ENCODE measurements at places on chromosomes 13 and 19.
A peak's percentile ranks its signal among the peaks of the same experiment; 100 is the strongest.

GRCh38 chr19:35404879-35405622, 34.2 kb downstream of the GPR42 start:
- no peak for DNase-seq

DNA sequence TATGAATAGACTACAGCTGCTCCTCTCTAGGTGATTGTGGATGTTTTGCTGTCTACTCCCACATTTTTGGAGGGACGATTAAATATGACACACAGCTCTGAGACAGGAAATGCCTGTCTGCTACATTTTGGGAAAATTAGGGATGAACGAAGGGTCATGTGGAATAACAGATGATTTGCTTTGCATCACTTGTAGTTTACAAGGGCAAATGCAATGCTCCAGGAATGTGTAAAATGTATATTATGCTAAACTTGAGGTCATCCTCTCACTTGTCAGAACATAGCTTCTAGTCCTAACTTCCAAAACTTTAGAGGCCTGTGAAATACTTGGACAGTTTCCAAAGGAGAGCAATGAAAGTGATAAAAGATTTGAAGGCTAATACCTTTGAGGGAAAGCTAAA, 284.2 kb upstream of the DACH1 start:
- no peak for DNase-seq

DNA sequence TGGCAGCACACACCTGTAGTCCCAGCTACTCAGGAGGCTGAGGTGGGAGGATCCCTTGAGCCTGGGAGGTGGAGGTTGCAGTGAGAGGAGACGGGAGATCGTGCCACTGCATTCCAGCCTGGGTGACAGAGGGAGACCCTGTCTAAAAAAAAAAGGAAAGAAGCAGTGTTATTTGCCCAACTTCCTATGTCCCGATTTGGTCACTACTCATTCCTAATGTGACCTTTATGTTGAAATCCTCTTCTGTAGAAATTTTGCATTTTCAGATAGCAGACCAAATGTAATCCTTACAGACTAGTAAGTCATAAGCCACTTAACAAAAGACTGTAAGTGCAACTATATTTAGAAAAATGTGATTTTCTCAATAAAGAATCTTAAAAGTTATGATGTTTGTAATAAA, 18.2 kb upstream of the STK24 start:
- no peak for DNase-seq

- no peak for DNase-seq
These were observed 107.0 kb downstream of the ZIC5 start for GRCh38 chr13:99864627-99864990.

DNA sequence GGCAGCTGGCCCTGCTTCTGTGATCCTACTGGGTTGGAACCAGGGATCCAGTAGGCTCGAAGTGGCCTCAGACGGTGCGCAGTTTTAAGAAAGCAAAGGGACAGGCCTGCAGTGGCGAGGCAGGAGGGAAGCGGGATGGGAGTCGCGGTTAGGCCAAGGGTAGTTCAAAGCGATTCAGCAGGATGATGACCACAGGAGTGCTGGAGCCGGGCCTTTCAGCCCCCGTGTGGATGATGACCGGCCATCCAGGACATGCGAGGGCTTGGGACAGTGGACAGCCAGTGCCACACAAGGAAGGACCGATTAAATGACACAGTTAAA, 854 bp downstream of the RNASEH2B start:
- DNase-seq = no peak

GRCh38 chr13:36445278-36445677, 13.0 kb downstream of the CCNA1 start:
- no peak for DNase-seq

- DNase-seq = no peak
These were observed 27.1 kb downstream of the DGKH start for GRCh38 chr13:42075517-42075916.

GRCh38 chr19:15107061-15108010, at the start of gene SYDE1:
TSS of gene SYDE1 (plus strand) at chr19:15107401. CDS start at chr19:15107434, 33 bp downstream.
- DNase-seq = no peak

- no peak for DNase-seq
These were observed 97.7 kb upstream of the IPO5 start for GRCh38 chr13:97855570-97856303.

- no peak for DNase-seq
These were observed 35.5 kb upstream of the LPAR6 start for GRCh38 chr13:48448285-48448958.

DNA sequence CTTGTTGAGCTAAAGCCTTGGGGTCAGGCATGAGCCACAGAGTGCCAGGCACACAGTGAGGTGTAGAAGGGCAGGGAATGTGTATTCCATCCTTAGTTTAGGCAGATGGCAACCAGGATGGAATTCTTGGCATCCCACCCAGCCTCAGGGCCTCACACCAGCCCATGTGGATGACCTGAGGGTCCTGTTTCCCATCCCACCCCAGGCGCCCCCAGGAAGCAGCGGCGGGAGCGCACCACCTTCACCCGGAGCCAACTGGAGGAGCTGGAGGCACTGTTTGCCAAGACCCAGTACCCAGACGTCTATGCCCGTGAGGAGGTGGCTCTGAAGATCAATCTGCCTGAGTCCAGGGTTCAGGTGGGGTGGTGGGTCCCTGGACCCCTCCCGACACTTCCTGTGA, 14.3 kb downstream of the CRX start:
- DNase-seq = no peak

DNA sequence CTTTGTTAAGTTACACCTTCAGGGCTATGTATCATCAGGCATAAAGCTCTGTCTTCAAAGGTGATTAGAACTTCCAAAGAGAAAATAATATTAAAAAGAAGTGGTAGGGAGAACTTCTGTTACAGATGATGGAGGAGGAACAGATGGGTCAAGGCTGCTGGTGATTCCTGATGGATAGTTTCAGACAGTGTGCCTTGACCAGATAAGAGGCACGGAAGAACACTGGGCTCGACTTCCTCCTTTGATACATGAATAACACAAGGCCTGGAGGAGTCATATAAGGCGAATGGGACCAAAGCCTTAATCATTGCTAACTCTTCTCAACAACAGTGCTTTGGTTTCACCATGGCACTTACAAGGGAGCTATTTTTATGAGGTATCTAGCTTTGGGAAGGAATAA, 128.1 kb upstream of the RXFP2 start:
- no peak for DNase-seq

DNA sequence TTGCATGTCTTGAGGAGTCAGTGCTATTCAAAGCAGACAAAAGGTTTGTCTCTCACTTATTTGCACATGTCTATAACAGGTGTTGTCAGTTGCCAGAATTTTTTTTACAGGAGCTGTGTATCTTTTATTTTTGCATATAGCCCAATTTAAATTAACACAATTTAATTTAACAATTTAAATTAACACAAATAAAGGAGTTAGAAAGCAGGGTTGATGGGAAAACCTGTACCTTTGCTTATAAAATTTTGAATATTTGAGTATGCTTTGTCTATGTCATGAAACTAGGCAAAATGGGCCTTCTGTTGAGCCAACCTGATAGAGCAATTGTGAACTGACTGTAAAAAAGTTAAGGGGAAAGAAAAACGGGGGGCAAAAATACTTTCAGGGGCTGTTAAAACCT, 78.0 kb downstream of the MAP4K1 start:
- DNase-seq = no peak

- DNase-seq = no peak
These were observed 221.3 kb downstream of the NHLRC3 start for GRCh38 chr13:39259371-39260140.

GRCh38 chr19:35002037-35002535, 2.0 kb downstream of the GRAMD1A start:
- no peak for DNase-seq

DNA sequence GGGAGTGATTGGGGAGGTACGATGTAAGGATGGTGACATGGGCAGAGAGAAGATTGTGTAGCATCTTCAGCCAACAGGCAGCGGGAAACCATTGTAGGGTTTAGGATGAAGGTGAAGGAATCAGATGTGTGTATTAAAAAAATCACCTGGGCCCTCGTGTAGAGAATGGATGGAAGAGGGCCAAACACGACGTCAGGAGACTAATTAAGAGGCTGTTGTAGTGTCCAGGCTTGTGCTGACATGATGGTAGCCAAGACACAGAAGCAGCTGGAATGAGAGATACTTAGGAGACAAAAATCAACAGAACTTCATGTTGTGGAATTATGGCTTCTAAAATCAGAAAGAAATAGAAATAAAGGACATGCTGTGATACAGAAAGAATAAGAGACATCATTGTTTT, 41.2 kb upstream of the ARGLU1 start:
- DNase-seq = no peak

- DNase-seq = no peak
These were observed 2.6 kb downstream of the LHB start for GRCh38 chr19:49014123-49014869.

GRCh38 chr13:108083056-108083455, 132.3 kb downstream of the LIG4 start:
- DNase-seq = no peak

DNA sequence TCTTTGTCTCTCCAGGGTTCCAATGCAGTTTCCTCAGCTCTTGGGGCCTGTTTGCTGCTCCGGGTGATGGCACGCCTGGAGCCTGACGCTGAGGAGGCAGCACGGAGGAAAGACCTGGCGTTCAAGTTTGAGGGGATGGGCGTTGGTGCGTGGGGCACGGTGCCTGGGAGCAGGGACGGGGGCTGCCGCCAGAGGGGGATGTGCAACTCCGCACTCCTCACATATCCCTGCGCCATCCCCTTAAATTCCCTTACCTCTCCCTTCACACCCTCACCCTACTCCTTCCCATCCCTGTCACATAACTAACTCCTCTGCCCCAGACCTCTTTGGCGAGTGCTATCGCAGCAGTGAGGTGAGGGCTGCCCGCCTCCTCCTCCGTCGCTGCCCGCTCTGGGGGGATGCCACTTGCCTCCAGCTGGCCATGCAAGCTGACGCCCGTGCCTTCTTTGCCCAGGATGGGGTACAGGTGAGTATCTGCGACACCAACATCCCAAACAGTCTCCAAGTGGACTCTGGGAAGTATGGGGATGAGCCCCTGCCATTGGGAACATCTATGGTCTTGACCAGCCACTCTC, 31.1 kb downstream of the TRPM4 start:
- DNase-seq = no peak

DNA sequence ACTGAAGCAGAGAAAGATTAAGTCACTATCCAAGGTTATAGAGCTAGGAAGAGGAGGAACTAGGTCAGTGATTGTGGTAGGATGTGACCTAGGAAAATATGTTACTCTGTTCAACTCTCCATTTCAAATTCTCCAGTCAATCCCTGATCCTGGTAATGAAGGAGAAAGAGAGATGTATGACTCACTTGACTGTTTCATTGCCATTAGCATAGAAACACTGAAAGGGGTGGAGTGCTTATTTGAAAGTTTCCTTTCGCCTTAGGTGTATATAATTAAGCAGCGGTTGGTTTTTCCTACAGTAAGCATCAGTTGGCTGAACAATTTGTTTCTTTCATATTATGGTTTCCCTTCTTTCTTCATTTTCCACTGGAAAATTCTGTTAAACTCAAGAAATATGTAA, 198.1 kb upstream of the CSNK1A1L start:
- DNase-seq = no peak

DNA sequence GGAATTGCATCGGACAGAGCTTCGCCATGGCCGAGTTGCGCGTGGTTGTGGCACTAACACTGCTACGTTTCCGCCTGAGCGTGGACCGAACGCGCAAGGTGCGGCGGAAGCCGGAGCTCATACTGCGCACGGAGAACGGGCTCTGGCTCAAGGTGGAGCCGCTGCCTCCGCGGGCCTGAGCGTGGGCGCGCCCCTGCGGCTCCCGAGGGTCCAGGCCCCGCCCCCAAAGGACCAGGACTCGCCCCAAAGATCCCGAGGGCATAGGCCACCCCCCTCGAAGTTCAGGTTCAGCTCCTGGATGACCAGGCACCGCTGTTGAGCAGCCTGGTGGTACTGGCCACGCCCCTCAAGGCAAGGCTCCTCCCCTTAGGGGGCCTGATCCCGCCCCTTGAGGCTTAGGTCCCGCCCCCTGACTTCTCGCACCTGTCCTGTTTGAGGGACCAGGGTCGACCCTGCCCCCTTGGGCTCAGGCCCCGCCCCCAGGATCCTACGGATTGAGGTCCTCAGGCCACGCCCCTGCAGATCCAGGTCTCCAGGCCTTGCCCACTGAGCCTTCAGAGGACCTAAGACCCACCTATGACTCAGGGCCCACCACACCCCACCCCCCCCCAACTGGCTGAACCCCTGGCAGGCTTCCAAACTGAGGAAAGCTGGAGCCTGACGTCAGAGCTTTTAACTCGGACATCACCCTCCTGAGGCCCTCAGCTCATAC, 43.1 kb downstream of the CYP4F22 start:
- peak; percentile 61 for DNase-seq

- DNase-seq = peak; percentile 76
These were observed 8.5 kb upstream of the LILRB3 start for GRCh38 chr19:54231077-54231931.

DNA sequence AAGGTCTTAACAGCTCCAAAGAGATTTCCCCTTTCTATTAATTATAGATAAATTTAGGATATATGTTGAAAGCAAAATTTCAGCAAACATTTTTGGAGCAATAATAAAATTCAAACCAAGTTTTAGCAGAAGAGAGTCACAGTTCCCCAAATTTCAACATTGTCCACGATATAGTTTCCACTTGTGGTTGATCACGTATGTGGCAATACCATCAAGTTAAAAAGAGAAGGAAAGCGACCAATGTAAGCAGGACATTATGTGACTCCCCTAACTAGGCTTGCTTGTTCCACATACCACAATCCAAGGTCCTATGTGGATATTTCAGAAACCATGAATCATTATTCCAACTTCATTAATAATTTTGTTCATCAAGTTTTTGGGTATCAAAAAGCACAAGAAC, 52.8 kb downstream of the ELF1 start:
- DNase-seq = no peak

- DNase-seq = peak; percentile 69
These were observed 12.9 kb downstream of the CFD start for GRCh38 chr19:872266-872951.

- DNase-seq = no peak
These were observed 29.7 kb upstream of the FREM2 start for GRCh38 chr13:38657191-38657590.

- DNase-seq = no peak
These were observed 40.5 kb downstream of the DZIP1 start for GRCh38 chr13:95603887-95604555.

GRCh38 chr13:98175043-98175442, 2.0 kb downstream of the RNF113B start:
- no peak for DNase-seq

DNA sequence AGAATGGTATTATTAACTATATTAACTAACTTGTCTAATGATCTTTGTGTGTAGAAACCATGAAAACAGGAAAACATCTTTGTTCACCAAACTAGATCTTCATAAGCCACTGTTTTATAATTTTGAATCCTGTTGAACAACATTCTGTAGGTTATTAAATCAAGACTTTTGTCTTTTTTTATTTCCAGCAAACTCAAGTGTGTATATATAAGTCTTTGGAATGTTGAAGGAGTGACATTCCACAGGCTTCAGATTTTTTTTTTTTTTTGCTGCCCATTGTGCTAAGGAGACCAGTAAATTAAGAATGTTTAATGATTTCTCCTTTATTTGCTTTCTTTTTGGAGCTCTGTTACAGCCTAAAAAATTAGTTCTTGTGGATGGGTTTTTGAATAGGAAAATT, 89.6 kb downstream of the LMO7 start:
- DNase-seq = no peak
